NCI-H2107 (cell line): ENCODE measurements at places on chromosomes 1 and 21.

GRCh38 chr1:62333441-62333840 lies 14.2 kb upstream of the KANK4 start:
- no peak for DNase-seq

DNA sequence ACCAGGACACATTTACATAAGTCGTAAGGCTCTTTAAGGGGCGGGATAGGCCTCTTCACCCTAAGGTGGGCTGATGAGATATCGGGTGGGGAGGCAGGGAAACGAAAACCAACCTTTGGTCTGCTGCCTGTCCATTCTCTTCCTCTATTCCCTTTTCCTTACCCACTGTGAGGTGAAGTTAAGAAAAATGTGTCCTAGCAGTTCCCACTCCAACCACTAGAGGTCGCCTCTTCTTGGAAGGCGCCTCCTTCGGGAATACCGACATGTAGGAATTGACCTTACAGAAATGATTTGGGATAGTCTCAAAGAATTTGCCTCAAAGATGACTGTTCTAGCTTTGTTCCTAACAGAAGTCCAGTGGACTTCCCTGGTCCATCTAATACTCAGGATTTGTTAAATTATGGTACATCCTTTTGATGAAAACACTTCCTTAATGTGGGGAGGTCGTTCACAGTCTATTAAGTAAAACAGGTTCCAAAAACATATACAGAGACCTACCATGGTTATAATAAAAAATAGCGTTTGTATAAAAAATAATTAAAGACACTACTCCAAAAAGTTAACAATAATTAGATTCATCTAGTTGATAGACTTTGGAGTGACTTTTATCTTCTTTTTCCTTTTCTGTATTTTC lies 14.1 kb downstream of the AZIN2 start:
- DNase-seq: peak; percentile 59

DNA sequence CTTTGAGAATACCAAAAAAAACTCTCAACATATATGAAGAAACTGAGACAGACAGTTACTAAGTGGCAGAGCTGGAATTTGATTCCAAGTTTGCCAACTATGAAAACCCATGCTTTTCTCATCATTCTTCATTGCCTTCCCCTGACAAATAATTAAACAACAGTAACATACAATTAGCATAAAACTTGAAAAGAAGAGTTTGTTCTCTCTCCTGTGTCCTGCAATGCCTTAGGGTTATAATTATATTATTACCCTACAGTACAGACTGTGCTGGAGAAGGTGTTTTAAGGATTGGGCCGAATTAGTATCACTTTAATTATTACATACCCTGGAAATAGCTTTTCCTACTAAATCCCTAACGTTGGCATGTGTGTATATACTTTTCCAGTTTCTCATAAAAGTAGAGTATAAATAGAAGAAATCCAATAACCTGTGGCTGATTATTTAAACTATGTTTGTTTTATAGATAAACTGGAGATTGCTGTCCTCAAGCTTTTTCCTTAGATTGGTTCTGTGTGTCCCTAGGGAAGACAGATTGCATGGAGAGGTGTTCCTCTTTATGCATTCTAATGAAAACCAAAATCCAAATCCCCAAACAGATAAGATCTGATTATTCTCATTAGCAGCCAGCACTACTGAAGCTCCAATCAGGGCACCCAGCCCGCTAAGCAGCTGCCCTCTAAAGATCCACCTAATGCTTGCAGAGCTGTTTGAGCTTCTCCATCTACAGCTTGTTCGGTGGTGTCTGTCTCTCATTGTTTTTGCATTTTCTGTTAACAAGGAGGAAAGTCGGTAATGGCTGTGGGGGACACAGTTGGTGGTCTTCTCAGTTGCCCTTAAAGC lies 156.3 kb downstream of the TM2D1 start:
- no peak for DNase-seq

DNA sequence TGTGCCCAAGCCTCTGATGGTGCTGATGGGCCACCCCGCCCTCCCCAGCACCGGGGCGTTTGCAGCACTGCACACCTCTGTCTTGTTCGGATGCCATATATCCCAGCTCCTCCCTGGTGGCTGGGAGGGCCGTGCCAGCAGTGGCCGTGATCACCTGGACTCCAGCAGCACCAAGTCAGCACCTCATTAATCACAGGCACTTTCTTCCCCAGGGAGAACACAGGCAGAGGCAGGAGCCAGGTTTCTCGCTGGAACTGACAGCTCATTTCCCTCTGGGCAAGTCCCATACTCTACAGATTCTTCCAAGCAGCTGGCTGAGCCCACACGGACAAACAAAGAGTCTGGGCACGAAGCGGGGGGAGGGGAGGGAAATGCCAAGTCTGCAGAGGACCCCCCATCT lies 141.7 kb upstream of the EDN2 start:
- DNase-seq: peak; percentile 12

DNA sequence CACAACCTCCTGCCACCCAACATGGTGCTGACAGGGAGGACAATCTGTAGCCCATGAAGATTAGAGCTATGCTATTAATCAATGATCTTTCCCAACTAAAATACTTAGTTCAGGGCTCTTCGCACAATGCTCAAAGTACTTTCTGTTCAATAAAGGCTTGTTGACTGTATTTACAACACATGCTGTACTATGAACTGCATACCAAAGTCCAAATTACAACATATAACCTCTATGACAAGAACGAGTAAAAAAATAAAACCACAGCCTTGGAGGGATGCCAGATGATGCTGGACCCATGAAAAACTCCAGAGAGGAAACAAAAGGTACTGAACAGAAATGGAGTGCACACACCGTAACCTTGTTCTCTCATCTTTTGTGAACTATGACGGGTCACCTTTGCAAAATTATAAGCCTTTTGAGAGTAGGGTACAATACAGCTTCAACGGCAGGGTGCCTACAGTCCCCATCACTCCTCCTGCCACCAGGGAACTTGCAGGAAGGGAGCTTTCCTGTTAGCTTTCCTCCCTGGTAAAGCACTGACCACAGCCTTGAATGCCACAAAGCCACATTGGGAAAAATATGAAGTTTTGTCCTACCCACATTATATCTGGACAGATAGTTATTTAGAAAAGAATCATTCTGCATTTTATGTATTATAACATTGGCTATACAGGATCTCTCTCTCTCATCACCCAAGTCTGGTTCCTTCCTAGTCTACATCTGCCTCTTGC lies 175.6 kb downstream of the NRIP1 start:
- DNase-seq: no peak

DNA sequence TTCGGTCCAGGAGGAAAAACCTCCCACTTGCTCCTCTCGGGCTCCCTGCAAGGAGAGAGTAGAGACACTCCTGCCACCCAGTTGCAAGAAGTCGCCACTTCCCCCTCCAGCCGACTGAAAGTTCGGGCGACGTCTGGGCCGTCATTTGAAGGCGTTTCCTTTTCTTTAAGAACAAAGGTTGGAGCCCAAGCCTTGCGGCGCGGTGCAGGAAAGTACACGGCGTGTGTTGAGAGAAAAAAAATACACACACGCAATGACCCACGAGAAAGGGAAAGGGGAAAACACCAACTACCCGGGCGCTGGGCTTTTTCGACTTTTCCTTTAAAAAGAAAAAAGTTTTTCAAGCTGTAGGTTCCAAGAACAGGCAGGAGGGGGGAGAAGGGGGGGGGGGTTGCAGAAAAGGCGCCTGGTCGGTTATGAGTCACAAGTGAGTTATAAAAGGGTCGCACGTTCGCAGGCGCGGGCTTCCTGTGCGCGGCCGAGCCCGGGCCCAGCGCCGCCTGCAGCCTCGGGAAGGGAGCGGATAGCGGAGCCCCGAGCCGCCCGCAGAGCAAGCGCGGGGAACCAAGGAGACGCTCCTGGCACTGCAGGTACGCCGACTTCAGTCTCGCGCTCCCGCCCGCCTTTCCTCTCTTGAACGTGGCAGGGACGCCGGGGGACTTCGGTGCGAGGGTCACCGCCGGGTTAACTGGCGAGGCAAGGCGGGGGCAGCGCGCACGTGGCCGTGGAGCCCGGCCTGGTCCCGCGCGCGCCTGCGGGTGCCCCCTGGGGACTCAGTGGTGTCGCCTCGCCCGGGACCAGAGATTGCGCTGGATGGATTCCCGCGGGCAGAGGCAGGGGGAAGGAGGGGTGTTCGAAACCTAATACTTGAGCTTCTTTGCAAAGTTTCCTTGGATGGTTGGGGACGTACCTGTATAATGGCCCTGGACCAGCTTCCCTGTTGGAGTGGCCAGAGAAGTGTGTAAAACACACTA lies 45.3 kb downstream of the MRPL39 start:
- DNase-seq: no peak

GRCh38 chr1:52674497-52675384 lies 23.4 kb downstream of the COA7 start:
- DNase-seq: no peak

DNA sequence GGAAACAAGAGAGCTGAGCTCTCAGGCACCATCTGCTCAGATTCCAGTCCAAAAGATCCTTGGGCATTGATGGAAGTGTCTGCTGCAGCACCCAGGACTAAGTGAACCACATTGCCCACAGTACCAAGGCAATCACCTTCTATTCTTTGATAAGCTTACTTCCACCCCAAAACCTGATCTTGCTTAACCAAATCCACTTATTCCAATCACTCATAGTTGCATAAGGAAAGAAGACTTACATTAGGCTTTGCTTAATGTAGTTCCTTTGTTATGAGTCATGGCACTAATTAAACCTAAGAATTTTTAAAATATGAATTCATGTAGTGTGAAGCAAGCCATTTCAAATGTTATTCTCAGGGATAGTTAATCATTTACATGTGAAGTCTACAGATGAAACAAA lies 84.5 kb downstream of the UCHL5 start:
- no peak for DNase-seq

DNA sequence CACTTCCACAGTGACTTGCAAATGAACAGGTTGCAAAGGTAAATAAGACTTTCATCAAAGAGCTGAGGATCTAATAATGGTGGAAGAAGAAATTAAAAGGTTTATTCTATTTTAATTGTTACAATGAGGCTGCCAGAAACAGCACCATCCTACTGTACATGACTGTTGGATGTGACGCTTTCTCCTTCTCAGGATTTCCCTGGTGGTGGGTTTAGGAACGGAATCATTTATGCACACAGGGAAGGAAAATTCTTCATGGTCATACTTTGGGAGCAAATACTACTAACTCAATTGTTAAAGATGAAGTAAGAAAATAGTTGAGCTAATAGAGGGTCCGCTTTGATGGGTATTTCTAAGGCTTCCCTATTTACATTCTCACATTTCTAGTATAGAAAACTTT lies 22.2 kb upstream of the LYPLAL1 start:
- no peak for DNase-seq

DNA sequence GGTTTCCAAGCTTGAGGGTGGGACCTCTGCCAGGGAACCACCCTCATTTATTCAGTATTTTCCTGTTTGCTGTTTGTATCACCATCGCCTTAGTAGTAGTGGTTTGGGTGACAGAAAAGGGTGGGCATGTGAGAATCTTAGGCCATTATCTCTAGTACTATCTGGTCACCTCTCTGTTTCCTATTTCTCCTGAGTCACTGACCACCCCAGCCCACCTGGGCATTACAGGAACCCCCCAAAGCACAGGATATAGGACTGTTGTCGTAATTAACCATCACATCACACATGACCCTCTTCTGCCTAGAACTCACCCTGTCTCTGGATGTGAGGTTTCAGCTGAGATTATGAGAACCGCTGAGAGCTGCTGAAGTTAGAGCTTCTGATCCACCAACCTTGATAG lies 60.4 kb downstream of the IL23R start:
- DNase-seq: no peak
